ENCODE measurements at places on chromosomes 7 and 10.

- no peak for DNase-seq
Measured at GRCh38 chr7:12648704-12649261, 38.6 kb upstream of the ARL4A start.

DNA sequence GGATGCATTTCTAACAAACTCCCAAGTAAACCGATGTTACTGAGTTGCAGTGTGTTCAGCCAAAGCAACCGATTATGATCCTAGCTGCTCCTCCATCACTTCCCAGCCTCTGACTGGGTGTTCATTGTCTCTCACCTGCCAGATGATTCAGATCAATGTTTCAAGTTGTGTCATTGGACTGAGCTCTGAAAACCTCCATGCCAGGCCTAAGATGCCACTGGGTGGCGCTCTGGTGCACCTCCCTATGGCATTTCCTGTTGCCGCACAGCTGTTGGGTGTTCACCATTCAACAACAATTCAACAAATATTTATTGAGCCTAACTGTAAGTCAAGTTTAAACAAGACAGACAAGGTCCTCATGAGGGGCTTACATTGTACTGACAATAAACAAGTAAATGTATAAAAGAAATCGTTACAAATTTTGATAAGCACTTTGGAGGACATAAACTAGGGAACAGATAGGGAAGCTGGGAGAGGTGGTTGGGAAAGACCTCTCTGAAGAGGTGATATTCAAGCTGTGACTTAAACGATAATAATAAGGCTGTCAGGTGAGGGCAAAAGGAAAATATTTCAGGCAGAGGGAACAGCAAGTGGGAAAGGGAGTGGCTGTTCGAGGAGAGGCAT is 22.8 kb downstream of the RGR start:
- peak; percentile 44 for DNase-seq

DNA sequence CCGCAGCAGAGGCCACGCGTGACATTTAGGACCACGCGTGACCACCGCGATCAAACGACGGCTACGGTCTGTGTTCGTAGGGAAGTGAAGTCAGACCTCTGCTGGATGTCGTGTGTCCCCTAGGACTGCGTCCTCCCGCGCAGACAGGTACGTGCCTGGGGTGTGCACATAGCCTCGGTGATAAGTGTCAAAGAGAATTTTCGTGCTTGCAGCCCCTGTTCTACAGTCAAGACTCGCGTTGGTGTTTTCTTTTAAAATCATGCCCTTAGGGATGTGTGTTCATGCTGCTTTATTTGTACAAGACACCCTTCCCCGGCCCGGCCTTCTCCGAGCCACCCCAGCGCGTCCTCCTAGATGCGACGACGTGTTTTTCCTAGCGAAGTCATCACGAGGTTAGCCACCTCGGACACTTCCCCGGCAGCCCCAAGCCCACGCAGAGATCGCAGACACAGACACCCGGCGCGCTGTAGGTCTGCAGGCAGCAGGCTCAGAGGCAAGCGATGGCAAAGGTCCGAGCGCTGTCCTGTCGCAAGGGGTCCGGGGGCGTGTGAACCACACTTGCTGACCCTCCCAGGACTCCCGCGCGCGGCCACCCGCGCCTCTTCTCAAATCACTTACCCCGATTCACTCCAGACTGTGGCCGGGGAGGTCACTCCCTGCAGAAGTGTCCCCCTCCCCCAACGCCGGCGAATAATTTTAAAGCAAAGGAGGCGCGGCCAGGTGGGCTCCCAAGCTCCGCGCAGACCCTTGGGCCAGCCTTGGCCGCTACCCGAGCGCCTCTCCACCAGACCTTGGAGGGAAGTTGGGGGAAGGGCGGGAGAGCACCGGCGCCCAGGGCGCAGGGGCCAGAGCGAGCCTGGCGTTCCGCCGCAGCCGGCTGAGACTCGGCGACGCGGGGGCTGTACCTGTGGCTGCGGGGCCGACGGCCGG is 552 bp downstream of the MKX start:
- peak; percentile 5 for DNase-seq

DNA sequence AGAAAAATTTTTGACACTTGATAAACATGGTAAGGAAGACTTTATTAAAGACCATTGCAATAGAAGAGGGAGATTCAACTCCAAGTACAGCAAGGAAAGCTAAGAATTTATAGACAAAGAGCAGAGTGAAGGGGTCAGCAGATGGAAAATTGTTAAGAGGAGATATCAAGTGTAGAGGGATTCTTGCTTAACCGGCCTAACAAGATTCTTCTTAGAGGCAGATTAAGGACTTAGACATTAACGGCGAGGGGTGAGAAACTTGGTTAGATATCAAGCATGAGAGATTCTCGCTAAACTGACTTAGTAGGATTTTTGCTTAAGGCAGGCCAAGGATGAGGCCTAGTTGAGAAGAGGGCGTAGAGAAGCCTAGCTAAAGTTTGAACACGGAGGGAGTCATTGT is 76.0 kb downstream of the ITGB1 start:
- DNase-seq, result no peak

GRCh38 chr10:97498841-97499560 is at the start of gene UBTD1:
UBTD1 (plus strand) TSS chr10:97498924; CDS start chr10:97499204, 280 bp downstream.
- DNase-seq, result peak; percentile 17

GRCh38 chr10:130171196-130171595 is 35.0 kb downstream of the GLRX3 start:
- no peak for DNase-seq

DNA sequence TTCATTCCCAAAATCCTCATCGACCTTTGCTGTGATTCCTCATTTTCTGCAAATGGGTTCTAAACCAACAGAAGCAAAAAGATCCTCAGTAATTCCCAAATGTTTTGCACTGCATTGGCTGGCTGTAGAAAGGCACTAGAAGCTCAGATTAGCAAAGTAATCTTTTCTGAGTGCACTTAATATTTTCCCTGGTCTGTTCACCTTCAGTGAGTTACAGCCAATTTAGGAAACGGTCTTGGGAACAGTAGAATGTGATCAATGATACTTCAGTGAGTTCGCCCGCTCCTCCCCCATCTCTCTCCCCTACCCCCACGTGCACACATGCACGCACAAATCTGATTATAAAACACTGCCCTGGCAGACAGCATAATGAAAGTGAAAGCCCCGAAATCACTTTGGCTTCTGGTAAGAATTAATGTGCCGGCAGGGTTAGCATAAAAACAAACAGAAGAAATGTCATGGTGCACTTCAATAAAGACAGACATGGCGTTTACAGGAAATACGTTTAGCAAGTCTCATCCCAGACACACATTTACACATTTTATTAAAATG is 201.3 kb upstream of the CDCA7L start:
- DNase-seq, result no peak

All from stimulated activated CD4-positive, alpha-beta T cell treated with anti-CD3 and anti-CD28 coated beads, Interleukin-1b, Interleukin-23, amount 100 ng/mL, for 24 hours (primary cell).